ENCODE measurements at places on chromosomes 11 and 22.
A peak's percentile ranks its signal among the peaks of the same experiment; 100 is the strongest.

- no peak for DNase-seq
These were observed 33.7 kb upstream of the EED start for GRCh38 chr11:86210898-86211297.

DNA sequence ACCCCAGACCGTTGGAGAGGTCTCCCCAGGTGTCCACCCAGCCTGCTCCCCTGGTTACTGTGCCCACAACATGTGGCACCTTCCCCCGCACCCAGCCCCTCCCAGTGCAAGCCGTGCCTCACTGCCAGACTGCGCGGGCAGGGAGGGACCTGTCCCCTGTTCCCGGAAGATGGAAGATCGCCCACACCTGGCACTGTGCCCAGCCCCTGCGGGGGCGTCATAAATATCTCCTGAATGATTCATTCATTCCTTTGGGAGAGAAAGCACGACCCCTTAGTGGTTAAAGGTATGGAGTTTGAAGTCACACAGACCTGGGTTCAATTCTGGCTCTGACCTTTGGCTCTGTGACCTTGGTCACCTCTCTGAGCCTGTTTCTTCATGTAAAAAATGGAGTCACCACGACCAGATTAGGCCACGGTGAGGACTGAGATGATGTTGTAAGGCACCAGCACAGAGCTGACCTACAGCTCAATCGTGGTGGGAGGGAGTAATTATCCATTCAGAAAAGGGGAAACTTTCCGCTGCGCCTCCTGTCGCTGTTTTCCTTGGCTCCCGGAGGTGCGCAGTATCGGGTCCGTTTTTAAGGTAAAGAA, 497 bp upstream of the SYT12 start:
- DNase-seq, result peak; percentile 50

DNA sequence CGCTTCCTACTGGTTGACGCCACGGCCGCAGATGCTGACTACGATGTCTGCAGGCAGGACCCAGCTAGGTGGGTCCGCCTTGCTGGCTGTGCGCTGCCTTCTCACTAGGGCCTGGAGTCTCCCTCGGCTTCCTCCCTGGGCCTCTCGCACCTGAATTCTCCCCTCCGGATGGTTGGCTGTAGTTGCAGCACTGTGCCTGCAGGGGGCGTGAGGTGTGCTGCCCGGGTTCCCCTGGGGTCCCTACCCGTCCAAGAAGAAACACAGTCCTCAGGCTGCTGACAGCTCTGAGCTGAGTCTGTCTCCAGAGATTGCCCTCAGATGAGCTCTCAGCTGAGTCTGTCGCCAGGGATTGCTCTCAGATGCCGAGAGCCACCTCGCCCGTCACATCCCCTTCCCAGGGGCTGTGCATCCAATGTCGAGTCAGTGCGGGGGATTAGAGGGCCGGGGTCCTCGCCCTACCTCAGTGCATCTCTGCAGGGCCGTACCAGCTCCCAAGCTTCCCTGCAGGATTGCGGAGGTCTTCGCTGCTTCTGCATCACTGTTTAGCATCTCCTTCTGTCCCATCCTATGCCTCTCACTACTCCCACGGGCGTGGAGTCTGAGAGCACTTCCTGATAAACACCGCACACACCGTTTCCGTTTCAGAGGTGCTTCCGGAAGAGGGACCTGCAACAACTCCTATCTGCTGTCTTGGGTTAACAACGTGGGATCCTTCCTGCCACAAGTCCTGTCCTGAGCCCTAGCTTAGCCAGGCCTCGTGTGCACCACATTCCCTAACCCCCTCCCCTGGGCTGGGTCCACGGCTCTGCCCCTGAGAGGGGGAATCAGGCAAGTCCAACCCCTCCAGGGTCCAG, 196.9 kb downstream of the CSNK2A3 start:
- DNase-seq, result no peak

- no peak for DNase-seq
These were observed 2.8 kb downstream of the MADD start for GRCh38 chr11:47272706-47273105.

DNA sequence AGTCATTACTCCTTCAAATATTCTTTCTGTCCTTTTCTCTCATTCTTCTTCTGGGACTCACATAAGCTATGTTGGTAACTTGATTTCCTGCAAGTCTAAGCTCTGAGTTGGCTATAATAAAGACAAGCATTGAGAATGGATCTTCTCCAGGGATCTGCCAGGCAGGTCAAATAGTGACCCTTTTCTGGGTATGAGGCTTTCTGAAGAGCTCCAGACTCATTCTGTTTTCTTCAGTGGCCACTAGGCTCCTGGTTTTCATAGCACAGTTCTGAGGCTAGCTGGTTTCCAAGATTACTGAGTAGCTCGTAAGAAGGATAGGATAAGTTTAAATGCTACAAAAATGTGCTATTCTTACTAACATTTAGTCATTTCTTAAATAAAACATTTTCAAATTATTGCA, 38.3 kb downstream of the TMPRSS5 start:
- DNase-seq, result no peak

DNA sequence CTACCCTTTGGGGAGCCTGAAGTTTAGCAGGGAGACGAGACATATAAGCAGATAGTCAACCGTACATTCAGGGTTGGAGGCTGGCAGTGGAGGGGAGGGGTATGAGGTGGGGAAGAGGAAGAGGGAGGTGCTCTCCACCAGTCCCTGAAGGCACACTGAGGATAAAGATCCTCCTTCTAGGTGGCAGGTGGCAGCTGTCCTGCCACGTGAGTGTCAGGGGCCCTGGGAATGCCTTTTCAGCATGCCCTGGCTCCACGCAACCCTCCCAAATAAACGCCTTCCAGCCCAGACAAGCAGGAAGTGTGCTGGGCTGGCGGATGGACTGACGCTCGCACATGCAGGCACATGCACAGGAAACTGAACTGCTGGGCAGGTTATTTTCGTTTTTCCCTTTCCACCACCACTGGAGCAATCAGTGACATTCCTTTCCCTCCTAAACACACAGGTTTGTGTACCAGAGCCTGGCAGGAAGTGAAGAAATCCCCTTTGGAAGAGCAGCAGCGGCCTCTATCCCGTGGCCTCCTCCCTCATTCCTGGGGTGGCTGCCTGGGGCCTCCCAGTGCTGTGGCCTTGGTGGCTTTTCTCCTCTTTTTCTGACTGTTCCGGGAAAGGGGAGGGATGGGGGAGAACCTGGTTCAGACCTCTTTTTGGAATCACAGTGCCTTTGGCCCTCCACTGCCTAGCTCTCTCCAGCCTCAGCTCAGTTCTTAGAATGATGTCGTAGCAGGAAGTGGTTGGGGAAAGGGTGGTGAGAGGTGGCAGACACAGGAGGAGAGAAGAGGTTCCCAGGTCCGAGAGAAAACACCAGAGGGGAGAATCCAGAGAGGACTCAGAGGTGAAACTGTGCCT, 157.0 kb upstream of the TIMP3 start:
- DNase-seq, result peak; percentile 48

DNA sequence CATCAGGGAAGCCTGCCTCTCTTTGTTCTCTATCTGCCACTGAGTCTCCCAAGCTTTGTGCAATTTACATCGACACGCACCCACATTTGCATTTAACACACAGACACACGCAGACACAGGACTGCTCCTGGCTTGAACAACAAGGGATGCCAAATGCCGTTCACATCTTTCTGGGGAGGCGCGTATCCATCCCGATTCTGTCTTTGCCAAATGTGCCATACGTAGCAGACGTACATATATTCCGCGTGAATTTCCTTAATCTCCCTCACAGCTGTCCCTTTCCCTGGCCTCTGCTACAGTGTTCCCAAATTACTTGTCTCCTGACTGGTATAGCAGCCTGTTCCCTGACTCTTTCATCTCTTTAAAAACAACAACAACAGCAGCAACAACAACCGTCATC, 409.5 kb downstream of the MIAT start:
- no peak for DNase-seq

DNA sequence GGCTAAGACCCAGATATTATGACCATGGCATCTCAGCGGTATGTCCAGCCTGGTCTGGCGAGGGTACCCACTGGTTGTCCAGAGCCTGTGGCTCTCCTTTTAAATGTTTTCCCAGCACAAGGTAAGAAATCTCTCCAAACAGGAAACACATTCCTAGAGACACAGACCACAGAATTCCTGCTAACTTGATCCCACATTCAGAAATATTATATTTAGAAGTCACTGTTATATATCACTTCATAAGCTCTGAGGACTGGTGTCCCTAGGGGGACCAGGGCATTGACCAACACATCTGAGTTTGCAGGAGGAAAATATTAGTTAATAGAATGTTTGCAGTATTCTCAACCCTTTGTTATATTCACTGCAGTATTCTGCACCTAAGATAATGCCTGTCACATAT, 23.1 kb downstream of the TMPRSS13 start:
- no peak for DNase-seq

- DNase-seq, result no peak
These were observed 14.0 kb upstream of the KCNJ11 start for GRCh38 chr11:17402486-17402885.

DNA sequence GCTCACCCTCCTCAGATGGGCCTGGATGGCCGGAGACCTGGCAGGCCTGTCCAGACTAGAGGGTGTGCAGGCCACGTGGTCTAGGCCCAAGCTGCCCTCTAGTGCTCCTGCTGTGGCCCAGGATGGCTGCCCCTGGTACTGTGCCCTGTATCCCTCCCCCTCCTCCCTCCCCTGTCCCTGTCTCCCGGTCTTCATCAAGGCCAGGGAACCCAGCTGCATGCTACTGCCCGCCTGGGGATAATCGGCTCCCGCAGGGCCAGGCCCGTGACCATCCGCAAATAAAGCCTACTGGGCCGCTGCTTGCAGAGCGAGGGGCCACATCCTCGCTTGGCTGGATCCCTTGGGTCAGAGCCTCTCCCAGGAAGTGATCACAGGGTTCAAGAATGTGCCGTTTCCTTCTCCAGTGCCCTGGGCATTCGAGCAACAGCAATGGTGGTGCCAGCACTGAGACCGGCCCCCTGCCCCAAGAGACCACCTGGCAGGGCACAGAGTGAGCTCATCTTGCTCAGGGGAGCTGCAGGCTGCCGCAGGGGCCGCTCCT, 51.1 kb downstream of the WNT7B start:
- no peak for DNase-seq

GRCh38 chr22:25749420-25750169, 7.6 kb downstream of the MYO18B start:
- DNase-seq, result no peak

Measured in body of pancreas (tissue), 4 donors.